ENCODE measurements at places on chromosomes 7 and 10.

GRCh38 chr7:100856871-100857282 lies 4.4 kb downstream of the SLC12A9 start:
- DNase-seq = no peak

GRCh38 chr7:100465299-100465698 lies 1.2 kb upstream of the SPACDR start:
- no peak for DNase-seq

GRCh38 chr7:4299431-4299830 lies 382.7 kb upstream of the FOXK1 start:
- DNase-seq = no peak

GRCh38 chr10:109915566-109915965 lies 7.7 kb downstream of the XPNPEP1 start:
- no peak for DNase-seq

- no peak for DNase-seq
These were observed 3.2 kb downstream of the INSIG1 start for GRCh38 chr7:155300641-155301452.

- no peak for DNase-seq
These were observed 936.2 kb downstream of the CNTNAP2 start for GRCh38 chr7:147052818-147053217.

DNA sequence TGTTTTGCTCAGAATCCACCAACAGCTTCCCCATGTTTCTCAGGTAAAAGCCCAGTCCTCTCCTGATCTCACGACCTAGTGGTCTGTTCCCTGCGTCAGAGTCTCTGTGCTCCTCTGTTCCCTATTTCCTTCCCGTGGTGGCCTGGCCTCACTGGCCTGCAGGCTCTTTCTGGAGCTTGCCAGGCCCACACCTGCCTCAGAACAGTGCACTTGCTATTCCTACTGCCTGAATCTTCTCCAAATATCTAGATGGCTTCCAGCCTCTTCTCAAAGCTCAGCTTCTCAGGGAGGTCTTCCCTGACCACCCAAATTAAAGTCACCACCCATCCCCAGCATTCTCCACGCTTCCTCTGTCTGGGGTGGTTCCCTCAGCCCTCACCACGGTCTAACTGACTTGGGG lies 165.3 kb downstream of the USP6NL start:
- no peak for DNase-seq

DNA sequence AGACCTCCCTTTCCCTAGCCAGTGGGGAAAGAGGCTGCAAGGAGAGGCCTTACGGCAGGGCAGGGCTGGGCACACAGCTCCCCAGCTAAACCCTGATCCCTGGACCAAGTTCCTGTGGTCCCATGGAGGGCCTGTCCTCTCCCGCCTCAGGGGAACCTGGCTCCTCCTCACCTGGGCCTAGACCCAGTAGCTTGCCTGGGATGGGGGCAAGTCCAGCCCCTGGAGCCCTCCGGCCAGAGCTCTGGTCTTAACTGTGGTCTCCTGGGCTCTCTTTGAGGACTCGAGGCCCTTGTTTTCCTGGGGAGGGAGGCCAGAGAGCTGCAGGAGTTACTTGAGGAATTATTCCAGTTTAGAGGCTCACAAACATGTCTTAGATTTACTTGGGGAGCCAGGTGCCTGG lies 1.5 kb downstream of the ZP3 start:
- no peak for DNase-seq

- DNase-seq = no peak
These were observed 119.0 kb downstream of the GNAI1 start for GRCh38 chr7:80253653-80254052.

- DNase-seq = no peak
These were observed 372.6 kb downstream of the GRID1 start for GRCh38 chr10:85993840-85994507.

- no peak for DNase-seq
These were observed 149.8 kb downstream of the XPNPEP1 start for GRCh38 chr10:109773288-109774120.

- DNase-seq = no peak
These were observed 585.9 kb downstream of the PTPRN2 start for GRCh38 chr7:158001621-158002320.

GRCh38 chr7:37216923-37217322 lies 231.7 kb downstream of the ELMO1 start:
- no peak for DNase-seq

DNA sequence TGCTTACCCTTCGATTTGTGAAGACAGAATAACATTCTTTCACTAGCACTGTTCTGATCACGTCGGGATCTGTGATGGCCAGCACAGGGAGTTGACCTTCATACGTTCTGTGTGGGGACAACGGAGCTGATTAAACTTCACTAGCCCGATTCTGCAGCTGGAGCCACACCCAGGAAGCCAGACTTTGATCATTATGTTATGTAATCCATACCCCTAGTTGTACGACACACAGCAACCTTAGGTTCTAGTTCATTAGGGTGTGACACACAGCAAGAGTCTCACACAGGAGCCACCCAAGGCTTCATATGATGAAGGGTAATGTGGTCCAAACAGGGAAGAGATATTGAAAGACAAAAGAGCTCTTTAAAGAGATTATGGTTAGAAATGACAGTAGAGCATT lies 7.2 kb downstream of the CYP3A5 start:
- no peak for DNase-seq

DNA sequence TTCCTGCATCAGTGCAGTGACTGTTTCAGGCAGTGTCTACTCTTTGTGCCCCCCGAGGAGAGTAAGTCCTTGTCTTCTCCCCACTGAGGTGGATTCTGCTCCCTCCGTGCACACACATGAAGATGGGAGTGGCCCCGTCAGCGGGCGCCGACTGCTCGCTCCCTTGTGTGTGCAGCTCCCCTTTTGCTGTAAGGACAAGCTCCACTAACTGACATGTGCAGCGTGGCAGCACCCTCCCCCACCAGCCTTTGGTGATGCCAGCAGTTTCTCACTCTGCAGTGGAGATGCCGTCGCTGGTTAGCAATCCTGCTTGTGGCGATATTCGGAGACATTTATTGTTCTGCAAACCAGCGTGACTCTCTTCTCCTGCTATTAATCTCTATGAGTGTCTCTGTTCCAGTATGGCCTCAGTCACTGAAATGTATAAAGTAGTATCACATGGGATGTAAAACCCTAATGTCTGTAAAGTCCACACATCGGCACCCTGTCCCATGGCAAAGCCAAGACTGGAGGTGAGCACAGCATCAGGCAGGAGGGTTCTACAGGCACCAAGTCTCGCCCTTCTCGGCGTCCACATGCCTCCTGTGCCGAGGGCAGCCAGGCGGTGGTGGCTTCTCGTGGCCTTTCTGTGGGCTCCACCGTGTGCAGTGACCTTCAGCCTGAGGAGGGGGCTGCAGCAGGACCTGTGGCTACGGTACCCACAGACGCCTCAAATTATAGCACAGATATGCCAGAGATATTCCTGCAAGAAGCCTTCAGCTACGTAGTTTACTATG lies 202.7 kb downstream of the EBF3 start:
- DNase-seq = no peak

DNA sequence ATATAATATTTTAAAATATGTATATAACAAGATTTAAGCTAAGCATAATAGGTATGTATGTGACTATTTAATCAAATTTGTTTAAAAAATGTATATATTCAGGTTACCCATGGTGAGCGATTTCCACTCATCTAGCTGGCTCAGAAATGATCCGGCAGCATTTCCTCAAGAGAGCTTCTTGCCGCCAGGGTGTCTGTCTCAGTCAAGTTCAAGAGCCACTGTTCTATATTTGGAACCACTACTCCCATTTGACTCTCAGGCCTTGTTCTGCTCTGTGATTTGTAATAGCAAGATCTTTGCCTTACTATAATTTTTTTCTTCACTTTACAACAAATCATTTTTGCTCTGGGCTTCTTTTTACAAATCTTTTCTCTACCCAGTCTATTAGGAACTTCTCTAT lies 48.7 kb upstream of the CNTNAP2 start:
- DNase-seq = no peak

GRCh38 chr7:131533151-131533559 lies 23.3 kb downstream of the PODXL start:
- no peak for DNase-seq

- no peak for DNase-seq
These were observed 122.9 kb upstream of the RET start for GRCh38 chr10:42953684-42954674.

DNA sequence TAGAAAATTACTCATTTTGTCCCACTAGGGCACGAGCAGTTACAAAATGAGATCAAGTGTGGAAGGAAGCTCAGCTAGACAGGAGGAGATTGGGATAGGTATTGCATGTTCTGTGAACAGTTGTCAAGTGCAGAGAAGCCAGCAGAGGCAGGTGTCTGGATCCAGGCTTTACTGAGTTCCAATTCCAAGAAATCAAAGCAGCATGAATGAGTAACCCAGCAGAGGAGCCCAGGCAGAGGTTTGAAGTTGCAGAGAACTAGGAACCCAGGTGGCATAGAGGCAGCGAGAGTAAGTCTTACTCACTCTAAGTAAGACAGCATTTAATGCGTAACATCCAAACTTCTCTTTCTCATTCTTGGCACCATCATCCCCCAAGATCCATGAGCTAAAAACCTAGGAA lies 11.8 kb downstream of the MRC1 start:
- no peak for DNase-seq

- DNase-seq = no peak
These were observed 78.3 kb downstream of the HHEX start for GRCh38 chr10:92768104-92768503.

DNA sequence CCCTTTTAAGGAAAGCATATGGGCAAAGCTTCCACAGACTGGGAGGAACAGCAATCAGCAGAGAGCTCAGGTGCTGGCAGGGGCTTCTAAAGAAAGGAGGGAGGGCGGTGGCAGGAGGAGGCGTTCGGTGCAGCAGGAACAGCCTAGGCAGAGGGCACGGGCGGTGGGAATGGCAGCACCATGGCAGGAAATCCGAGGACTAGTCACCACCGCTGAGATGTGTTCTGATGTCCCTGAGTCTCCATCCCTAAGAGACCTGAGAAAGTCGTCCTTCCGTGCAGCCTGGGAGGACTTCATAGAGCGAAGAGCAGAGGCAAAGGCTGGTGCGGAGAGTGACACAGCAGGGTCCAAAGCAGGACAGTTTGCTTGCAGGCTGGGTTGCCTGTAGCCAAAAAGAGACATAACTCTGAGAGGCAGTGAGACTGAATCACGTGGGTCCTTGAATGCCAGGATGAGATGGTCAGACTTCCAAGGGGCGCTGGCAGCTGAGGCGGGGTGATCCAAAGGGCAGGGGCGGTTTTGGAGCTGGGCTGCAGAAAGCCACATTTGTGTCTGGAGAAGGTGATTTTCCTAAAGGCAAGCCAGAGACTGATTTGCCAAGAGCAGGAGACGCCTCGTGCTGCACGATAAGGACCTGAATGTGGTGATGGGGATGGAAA lies 35.8 kb upstream of the GRID1 start:
- DNase-seq = no peak

DNA sequence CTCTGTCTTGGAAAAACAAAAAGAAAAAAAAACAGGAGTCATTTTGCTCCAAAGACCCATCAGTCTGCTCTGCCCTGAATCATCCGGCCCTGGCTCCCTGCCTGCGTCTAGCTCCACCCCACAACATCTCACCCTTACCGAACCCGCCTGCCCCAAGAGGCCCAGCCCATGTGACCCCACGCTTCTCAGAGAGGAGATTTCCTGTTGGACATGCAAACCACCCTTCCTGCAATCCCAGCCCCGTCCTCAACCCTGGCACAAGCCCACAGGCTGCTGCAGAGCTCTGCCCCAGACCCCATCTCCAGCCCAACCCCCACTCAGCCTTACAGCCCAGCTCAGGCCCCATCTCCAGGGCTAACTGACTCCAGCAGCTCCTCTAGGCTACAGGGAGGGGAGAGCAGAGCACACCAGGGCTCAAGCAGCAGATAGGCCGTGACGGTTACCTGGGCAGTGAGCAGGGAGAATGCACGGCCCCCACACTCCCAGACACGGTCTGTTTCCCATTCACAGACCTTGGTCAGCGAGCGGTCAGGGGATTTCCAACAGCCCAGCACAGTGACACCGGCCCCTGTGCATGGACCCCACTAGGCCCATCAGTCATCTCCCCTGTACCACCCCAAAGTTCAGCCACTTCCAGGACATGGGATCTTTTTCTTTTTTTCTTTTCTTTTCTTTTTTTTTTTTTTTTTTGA lies 69.9 kb upstream of the GTF2I start:
- no peak for DNase-seq

DNA sequence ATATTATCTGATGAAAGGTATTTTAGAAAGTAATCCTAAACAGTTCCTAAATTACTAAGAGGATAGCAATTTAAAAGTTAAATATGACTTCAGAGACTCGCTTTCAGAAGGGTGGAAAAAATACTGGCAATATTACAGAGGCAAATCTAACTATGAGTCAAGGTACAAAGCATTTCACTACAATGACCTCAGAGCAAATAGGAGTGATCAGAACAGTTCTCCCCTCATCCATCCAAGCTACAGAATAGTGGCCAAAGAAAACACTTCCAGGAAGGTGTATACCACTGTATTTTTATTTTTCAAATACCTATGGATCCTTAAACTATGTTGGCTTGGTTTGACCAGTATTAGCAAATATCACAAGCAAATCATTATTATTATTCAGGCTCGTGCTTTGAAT lies 112.8 kb upstream of the ODAD2 start:
- no peak for DNase-seq

DNA sequence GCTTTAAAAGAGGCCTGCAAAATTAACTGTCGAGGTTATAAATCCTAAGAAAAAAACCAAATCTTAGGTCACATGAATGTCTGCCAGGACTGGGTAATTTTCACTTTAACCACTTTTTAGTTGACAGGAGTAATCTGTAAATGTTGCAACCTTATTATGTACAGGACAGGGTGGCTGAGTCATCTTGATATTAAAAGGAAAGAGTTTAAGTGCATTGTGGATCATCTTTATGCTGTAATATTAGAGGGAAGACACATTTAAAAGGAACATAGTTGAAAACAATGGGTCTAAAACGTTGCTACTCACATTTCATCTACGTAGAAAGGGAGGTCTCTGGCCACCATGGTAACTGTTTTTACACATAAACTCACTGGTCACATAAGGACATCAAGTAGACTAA lies 115.5 kb downstream of the LSMEM1 start:
- DNase-seq = no peak

- no peak for DNase-seq
These were observed 75.9 kb downstream of the RGS10 start for GRCh38 chr10:119466655-119467054.

- no peak for DNase-seq
These were observed 50.4 kb downstream of the VTI1A start for GRCh38 chr10:112497347-112497950.

GRCh38 chr7:124351950-124352349 lies 319.1 kb upstream of the TMEM229A start:
- DNase-seq = no peak

DNA sequence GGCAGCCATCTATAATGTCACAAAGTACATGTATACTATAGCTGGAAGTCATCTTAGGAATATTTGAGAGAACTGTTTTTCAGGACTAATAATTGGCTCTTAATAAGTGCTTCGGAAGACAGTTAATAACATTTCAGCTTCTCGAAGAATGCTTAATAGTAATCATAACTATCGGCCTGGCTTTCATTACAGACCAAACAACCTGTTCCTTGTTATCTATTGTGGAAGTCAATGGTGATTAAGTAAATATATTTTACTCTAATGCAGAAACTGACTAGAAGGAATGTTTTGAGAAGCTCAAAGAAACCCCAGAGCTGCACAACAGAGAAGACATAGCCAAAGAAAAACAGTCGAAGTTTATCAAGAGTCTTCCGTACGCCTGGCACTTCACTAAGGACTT lies 106.8 kb upstream of the FAM133B start:
- no peak for DNase-seq

GRCh38 chr10:27622596-27622995 lies 118.5 kb downstream of the RAB18 start:
- DNase-seq = no peak

Measured in stimulated activated CD8-positive, alpha-beta memory T cell treated with anti-CD3 and anti-CD28 coated beads, Interleukin-4, amount 100 ng/mL, for 1 hour (primary cell).